Myocyte (in vitro differentiated cells): ENCODE measurements at places on chromosomes 2 and 18. TPM values are rescaled to one million over a fixed set of nuclear protein-coding genes. Genes with fewer than 3 reads are reported as not detected.

- DNase-seq: peak; percentile 50
Measured at GRCh38 chr2:240021488-240022104, 3.5 kb downstream of the NDUFA10 start.

DNA sequence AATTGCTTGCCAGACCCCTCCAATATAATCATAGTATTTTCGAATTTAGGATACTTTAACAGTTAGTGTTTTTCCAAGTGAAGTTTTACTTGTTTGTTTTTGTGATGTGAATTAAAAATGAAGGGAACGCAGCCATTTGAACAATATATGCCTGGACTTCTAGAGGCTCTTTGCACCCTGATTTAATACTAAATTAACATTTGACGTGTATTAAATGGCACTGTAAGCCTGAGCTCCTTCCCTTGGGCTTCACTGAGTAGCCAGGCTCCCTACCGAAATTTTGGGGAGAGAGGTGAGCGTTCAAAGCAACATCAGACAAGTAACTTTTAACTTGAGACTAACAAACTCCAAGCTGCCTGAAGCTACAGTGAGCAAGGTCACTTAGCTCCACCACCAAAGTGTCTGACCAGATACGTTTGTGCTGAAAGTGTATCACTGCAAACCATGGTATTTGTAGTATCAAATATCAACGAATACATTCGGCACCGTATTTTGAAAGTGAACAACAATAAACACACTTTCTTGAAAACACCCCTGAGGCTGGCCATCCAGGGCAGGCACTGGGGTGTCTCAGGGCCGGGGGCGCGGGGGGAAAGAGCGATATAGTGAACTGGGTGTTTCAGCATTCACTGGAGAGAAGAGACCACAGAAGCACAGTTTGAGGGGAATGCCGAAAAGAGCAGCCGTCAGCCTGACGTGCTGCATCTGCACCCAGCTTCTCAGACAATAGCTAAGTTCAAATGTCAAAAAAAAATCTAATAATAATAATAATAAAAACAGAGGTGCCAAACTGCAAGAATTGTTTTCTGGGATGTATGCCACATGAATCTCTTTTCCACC lies 7.7 kb upstream of the POU3F3 start:
- DNase-seq: no peak

DNA sequence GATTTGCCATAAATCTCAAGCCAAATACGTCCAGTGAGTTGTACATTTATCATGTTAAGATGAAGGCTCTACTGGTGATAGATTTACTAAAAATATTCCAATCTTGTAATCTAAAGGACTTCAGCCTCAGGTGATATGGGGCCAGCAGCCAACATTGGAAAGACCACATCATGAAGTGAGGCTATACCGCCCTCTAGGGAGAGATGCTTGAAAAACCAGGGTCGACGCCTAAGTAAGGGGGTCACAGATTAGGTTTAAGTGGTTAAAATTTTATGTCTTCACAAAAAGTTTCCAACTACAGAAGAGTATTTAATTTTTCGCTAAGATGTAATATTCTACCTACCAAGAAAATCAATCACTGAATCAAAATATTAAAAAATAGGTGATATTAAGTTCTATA lies 33.3 kb downstream of the DOCK10 start:
- DNase-seq: peak; percentile 36

- no peak for DNase-seq
Measured at GRCh38 chr2:143875295-143876233, 644.4 kb downstream of the ZEB2 start.

GRCh38 chr2:209933499-209934483 lies 68.6 kb upstream of the RPE start:
- DNase-seq: peak; percentile 68

GRCh38 chr2:40450796-40451430 lies 977 bp downstream of the SLC8A1 start:
- DNase-seq: peak; percentile 56

GRCh38 chr2:146950911-146951310 lies 893.9 kb upstream of the ACVR2A start:
- no peak for DNase-seq

- DNase-seq: no peak
Measured at GRCh38 chr2:188570370-188570769, 278.7 kb downstream of the GULP1 start.

DNA sequence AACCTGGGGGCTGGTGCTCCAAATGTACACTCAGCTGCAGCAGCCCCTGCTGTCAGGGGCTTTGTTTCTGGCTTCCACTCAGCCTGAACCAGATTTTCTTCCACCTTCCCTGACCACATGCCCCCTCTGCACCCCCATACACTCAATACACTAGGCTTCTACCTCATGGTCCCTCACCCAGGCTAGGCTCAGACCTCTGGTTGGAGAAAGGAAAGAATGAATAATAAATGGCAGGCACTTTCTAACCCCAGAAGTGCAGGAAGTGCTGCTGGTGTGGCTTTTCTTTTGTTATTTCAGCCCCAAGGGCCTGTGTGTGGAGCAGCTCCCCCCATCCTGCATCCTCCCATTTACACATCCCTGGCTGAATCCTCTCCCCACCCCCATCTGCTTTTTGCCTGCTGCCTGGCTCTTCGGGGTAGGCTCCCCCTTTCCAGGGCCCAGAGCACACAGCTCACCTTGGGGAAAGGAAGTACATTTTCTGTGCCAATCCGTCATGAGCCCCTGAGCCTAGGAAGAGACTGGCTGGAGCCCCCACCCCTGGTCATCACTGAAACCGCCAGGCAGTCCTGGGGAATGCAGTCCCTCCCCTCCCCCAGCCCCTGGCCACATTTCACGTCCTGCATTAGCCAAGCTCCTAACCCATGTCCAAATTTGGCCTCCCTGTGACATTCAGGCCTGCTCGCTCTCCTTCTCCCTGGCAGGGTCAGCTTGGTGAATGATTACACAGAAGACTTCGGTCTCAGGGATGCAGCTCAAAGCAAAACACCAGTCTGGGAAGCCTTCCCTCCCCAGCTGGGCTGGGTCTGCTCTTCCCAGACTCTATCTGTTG lies 2.6 kb downstream of the DYSF start:
- DNase-seq: peak; percentile 63

DNA sequence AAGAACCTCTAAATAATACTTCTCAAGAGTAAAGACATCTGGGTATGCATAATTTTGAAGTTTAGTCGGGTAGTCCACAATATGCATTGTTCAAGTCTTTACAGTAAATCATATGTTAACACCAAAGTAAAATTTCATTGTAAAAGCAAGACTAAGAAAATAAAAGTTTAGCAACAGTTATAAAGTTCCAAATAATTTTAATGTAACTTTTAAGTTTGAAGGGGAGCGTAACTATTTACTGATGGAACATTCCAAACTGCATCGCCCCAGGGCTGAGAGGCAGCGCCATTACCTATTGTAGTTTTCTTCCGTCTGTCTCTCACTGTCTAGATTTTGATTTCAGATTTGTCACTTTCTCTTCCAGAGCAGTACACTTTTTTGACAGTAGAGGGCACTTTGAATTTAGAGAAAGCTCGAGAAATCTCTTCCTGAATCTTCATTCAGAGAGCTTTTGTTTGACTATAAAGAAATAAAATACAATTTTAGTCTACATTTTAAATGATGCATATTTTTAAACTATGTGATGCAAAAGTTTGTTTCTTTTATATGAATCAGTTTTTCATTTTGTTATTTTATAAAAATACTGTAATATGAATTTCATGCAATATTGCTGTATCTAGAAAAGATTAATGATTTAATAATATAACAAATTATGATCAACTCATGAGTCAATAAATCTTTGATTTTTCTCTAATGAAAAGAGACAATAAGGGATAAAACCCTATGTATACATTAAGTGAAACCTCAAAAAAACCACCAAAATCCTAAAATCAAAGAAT lies 389.8 kb downstream of the FIGN start:
- DNase-seq: peak; percentile 91

The CNRIP1 gene
- 5.4 and 7.6 TPM in 2 replicates for total RNA-seq

The ZBTB7C gene
- 16.4 and 26.6 TPM in 2 replicates for total RNA-seq

The RASGRP3 gene
- 5.2 and 7.8 TPM in 2 replicates for total RNA-seq

The KCNG2 gene
- 0.08 and 0.42 TPM in 2 replicates for total RNA-seq

The NGEF gene
- 0.19 TPM in 1 of 2 replicates, not detected in the other for total RNA-seq
